Activated naive CD4-positive, alpha-beta T cell (primary cell): ENCODE measurements at places on chromosomes 1 and 21.

DNA sequence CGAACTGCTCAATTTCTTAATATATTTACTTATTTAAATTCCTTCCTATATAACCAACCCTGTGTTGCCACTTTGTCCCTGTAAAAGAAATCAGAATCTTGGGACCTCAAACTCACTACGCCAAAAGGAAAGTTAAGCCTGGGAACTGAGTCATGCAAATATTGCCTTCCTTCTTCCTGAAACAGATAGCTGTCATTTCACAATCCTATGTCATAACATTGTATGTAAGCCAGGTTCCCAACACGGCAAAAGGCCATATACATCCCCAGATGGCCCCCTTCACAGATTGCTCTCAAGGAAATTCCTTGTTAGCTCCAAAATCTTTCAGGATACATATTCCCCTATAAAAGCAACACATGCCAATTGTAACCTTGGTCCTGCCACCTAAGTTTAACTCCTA lies 39.7 kb downstream of the C21orf91 start:
- DNase-seq: no peak

- no peak for DNase-seq
Observed at GRCh38 chr1:202227053-202227672, 33.6 kb downstream of the LGR6 start.

GRCh38 chr1:116679828-116680628 lies 12.5 kb upstream of the IGSF3 start:
- DNase-seq: no peak

DNA sequence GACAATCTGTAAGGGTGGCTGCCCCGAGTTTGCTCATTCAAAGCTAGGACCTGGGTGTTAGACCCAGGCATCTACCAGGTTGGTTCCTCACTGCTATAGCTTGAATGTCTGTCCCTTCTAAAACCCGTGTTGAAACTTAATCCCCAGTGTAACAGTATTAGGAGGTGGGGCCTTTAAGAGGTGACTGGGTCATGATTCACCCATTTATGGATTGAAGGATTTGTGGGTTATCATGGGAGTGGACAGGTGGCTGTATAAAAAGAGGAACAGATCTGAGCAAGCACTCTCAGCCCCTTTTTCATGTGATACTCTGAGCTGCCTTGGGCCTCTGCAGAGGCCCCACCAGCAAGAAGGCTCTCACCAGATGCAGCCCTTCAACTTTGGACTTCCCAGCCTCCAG lies 29.4 kb downstream of the PSMG1 start:
- DNase-seq: no peak

- DNase-seq: no peak
Observed at GRCh38 chr1:29599826-29600225, 363.5 kb downstream of the PTPRU start.

GRCh38 chr1:33126411-33127000 lies 45.6 kb downstream of the AZIN2 start:
- DNase-seq: no peak

DNA sequence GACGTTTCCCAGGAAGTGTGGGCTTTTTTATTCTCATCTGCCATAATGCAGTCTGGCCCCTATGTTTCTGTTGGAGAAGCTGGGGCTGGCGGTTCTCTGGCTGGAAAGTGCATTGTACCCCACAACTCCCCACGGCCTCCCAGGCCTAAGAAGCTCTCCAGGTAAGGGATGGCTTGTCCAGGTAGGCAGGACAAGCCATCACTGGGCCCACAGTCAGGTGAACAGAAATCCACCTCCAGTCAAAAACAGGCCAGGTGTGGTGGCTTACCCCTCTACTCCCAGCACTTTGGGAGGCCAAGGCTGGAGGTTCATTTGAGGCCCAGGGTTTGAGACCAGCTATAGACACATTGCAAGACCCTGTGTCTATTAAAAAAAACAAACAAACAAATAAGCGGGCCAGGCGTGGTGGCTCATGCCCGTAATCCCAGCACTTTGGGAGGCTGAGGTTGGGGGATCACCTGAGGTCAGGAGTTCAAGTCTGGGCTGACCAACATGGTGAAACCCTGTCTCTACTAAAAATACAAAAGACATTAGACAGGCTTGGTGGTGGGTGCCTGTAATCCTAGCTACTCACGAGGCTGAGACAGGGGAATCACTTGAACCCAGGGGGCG lies 3.1 kb upstream of the WNT9A start:
- no peak for DNase-seq

DNA sequence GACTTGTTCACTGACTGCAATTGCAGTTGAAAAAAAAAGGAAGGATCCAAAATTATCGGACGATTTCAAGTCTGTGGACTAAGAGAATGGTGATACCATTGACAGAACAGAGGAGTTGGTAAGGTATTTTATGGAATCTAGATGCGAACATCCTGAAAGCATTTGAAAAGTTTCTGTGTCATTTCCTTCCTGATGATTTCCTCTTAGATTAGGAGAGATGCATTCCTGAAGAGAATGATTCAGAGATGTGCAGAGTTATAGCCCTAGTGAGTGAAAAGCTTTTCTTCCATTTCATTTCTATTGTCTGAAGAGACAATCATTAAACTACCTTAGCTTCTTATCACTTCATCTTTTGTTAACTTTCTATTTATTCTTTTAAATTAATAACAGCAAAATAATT lies 200.0 kb downstream of the KCNK2 start:
- DNase-seq: no peak

DNA sequence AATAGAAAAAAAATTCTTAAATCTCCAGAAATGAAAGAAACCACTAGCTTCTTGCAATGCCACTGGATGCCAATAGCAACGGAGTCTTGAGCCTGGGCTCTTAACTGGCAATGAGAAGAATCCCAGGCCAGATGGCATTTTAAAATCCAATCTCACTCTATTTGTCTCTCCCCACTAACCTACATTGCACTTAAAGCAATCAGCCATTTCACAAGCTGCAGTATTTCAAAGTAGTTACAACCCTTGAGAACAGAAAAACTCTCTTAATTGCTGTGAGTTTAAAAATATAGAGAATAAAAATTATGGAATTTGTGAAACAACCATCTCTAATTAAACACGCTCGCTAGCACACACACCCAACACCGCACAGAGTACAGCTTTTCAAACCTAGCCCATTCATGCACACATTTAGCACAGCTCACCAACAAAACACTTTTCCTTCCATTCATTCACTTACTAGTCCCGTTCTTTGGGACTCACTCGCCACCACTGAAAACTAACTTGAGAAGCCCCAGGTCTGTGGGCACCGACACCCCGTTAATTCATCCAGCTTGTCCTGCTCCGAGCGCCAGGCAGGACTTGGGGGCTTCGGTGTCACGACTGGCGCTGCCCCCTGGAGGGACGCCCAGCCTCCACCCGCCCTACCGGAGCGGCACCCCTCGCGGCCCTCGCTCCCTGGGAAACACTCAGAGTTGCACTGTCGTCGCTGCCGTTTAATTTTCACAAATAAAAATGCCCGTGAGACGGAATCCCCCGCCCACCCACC lies 1.0 kb downstream of the DDAH1 start:
- DNase-seq: no peak

DNA sequence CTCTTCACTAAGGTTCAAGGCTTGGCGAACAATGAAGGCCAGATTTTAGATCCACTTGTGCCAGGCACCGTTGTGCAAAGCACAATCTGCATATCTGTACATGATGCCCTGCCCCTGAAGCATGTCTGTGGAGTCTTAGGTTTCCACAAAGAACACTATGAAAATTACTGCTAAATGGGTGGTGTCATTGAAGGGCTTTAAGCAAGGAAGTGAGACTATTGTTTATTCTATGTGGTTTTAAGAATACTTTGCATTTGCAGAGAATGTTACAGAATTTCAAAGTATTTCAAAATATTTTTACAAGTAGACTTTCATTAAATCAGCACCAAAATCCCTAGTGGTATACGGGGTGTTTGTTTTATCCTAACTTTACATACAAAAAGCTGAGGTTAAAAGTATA lies 8.8 kb downstream of the TSEN15 start:
- DNase-seq: no peak

- DNase-seq: no peak
Observed at GRCh38 chr1:66767626-66768025, 15.4 kb downstream of the DYNLT5 start.

DNA sequence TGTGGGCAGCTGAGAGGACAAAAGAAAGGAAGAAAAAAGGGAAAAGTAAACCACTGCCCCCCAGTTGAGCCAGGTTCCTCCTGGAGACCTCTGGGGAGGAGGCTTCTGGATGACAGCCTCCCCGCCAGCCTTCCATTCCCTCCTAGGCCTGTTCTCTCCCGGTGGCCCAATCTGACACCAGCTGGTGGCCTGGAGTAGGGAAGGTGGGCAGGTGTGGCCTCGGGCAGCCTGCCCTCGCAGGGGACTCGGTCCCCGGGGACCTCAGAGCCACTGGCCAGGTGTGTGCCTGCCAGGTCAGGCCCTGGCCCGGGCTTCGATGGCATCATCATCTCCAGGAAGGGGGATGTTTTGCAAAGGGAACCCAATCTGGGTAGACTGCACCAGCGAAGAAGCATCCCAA lies 159.0 kb downstream of the CASZ1 start:
- DNase-seq: no peak

GRCh38 chr1:121558514-121558913 lies 373.7 kb downstream of the SRGAP2C start:
- no peak for DNase-seq

- DNase-seq: no peak
Observed at GRCh38 chr1:223338811-223339746, 24.9 kb downstream of the SUSD4 start.

GRCh38 chr1:244165701-244166100 lies 114.6 kb downstream of the ZBTB18 start:
- no peak for DNase-seq

- DNase-seq: no peak
Observed at GRCh38 chr21:36419996-36420395, 34.8 kb downstream of the CHAF1B start.

- DNase-seq: no peak
Observed at GRCh38 chr1:209787551-209787950, 3.2 kb upstream of the C1orf74 start.

DNA sequence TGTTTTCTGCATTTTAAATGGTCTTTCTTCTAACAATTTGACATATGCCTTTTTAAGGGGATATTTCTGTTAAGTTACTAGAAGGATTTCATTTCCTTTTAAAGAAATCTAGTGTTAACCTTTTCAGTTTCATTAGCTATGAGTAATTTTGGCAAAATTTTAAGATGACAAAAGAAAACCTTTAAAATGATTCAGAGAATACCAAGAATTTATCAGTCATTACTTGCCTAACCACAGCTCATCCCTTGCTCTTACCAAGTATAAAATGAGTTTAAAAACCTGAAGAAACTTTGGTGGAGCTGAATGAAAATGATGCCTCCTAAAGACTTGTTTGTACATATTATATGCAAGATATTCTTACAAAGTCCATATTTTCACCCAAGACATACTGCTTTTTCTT lies 101.7 kb downstream of the NEK7 start:
- DNase-seq: no peak

- no peak for DNase-seq
Observed at GRCh38 chr21:42012344-42012743, 2.2 kb upstream of the ZBTB21 start.

GRCh38 chr21:42038826-42039425 lies 28.8 kb upstream of the ZBTB21 start:
- DNase-seq: no peak

- no peak for DNase-seq
Observed at GRCh38 chr1:30373471-30374399, 349.6 kb downstream of the MATN1 start.

- no peak for DNase-seq
Observed at GRCh38 chr1:83104558-83104957, 894.4 kb downstream of the TTLL7 start.

- DNase-seq: no peak
Observed at GRCh38 chr1:108831225-108831624, 25.7 kb downstream of the AKNAD1 start.

DNA sequence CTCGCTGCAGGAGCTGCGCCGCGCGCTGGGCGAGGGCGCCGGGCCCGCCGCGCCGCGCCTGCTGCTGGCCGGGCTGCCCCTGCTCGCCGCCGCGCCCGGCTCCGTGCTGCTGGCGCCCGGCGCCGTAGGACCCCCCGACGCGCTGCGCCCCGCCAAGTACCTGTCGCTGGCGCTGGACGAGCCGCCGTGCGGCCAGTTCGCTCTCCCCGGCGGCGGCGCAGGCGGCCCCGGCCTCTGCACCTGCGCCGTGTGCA lies 730 bp downstream of the OLIG1 start:
- no peak for DNase-seq

DNA sequence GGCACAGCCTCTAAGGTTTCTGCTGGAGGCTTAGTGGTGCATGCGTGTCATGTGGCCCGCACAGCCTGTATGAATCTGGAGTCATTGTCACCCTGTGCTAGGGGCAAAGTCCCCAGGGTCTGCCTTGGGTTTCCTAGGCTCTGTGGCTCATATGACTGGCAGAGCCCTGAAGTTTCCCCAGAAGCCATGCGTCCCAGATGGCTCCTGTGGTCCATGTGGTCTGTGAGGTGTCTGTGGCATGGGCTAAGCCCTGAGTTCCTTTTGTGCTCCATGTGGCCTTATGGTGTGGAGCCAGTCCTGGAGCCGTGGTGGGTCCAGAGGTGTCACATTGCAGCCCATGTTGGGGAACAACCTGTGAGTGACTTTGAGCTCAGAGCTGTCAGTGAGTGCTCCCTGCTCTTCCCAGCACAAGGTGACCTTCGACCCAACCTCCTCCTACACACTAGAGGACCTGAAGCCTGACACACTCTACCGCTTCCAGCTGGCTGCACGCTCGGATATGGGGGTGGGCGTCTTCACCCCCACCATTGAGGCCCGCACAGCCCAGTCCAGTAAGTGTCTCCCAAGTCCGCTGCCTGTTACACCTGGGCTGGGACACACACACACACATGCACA lies 57.8 kb upstream of the KDM4A start:
- DNase-seq: no peak

- no peak for DNase-seq
Observed at GRCh38 chr1:112445596-112445995, 49.6 kb downstream of the CTTNBP2NL start.

GRCh38 chr1:101420406-101420805 lies 183.6 kb downstream of the S1PR1 start:
- DNase-seq: no peak

- no peak for DNase-seq
Observed at GRCh38 chr1:171257607-171258076, 9.3 kb downstream of the FMO1 start.

- DNase-seq: no peak
Observed at GRCh38 chr1:157279802-157280140, 141.6 kb upstream of the ETV3 start.

- no peak for DNase-seq
Observed at GRCh38 chr1:169739980-169740379, 6.1 kb upstream of the SELE start.
